ENCODE measurements at places on chromosomes 1 and 21.

DNA sequence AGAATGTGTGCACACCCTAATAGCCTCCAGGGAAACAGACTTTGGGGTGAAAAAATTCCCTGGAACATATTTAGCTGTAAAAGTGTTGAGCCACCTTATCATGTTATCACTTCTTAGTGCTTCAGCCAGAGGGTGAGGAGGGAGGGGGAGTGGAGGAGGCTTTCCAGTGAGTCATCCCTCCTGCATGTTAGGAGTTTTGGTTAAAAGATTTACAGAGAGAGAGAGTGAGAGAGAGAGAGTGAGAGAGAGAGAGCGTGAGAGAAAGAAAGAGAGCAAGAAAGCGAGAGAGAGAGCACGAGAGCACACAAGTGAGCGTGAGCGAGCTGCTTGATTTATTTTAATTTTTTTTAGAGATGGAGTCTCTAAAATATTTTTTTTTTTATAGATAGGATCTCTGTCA lies 13.5 kb upstream of the CACNA1E start:
- no peak for DNase-seq

- DNase-seq, result no peak
Observed at GRCh38 chr21:43917515-43918384, 52.7 kb downstream of the AGPAT3 start.

GRCh38 chr1:35120458-35121133 lies 41.4 kb downstream of the ZMYM1 start:
- DNase-seq, result no peak

GRCh38 chr1:24285231-24285630 lies 33.9 kb upstream of the GRHL3 start:
- DNase-seq, result no peak

DNA sequence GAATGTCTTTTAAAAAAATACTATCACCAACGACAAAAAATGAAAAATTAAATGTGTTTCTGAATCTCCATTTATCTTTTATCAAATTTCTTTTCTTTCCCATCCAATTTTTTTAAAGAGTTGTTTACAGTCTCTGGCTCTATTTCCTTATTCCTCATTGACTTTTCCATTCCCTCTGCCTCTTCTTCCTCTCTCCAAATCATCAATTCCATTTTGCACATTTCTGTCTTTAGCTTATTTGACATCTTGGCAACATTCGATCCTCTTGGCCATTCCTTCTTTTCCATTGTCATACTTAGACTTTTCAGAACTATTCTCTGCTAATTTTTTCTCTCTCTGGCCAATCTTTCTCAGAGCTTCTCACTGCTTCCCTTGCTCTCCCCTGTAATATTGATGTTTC lies 497.6 kb downstream of the PLPP3 start:
- DNase-seq, result no peak

- DNase-seq, result no peak
Observed at GRCh38 chr21:25509862-25510261, 97.4 kb downstream of the MRPL39 start.

DNA sequence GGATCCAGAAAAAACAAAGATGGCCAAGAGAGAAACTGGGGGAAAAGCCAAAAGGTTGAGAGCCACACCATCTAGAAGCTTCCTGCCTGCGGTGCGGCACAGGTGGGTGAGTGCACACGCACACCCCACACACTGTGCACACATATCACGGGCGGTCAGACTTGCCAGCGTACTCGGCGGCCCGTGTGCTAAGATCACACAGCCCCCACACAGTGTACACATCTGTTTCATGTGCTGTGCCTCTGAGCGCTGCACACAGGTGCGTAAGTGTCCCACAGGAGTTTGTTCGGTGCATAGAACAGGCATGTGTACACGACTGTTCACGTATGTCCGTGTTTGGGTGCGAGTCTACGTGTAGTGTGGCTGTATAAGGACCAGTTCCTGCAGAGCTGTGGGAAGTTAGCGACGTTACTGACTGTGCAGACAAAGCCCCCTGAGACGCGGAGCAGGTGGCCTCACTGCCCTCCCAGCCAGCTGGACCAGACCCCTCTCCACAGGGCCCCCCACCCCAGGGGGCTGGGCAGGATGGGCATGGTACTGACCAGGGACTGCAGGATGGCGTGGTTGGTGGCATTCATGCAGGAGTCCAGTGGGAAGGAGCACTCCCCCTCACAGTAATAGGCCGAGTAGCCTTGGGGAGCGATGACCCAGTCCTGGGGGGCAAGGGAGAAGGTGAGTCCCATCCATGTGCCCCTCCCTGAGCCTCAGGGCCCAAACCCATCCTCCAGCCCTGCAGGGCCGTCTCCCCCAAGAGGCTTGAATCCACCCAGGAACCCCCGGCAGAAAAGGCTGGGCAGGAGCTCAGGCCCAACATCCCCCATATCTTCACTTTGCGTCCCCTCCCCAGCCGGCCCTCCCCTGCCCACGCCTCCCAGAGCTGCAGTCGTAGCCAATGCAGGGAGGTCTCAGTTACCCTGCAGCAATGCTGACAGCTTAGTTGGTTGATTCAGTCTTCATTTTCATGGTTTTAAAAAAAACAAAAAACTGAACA lies 8.3 kb downstream of the OXCT2 start:
- DNase-seq, result no peak

DNA sequence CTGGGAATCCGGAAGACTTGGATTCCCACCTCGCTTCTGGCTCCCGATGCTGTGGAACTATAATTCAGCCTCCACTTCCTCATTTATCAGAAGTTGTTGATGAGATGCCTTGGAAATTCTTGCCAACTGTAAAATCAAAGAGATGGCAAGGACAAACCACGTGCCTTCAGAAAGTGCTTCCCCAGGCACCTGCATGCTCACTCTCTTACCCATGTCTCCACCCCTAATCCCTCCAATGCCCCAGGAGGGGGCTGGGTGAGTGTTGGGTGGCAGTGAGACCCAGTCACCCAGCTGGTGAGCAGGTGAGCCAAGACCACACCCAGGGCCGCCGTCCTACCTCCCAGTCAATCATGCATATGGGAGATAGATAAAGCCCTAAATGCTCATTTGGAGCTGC lies 160.8 kb downstream of the PSMG1 start:
- no peak for DNase-seq

DNA sequence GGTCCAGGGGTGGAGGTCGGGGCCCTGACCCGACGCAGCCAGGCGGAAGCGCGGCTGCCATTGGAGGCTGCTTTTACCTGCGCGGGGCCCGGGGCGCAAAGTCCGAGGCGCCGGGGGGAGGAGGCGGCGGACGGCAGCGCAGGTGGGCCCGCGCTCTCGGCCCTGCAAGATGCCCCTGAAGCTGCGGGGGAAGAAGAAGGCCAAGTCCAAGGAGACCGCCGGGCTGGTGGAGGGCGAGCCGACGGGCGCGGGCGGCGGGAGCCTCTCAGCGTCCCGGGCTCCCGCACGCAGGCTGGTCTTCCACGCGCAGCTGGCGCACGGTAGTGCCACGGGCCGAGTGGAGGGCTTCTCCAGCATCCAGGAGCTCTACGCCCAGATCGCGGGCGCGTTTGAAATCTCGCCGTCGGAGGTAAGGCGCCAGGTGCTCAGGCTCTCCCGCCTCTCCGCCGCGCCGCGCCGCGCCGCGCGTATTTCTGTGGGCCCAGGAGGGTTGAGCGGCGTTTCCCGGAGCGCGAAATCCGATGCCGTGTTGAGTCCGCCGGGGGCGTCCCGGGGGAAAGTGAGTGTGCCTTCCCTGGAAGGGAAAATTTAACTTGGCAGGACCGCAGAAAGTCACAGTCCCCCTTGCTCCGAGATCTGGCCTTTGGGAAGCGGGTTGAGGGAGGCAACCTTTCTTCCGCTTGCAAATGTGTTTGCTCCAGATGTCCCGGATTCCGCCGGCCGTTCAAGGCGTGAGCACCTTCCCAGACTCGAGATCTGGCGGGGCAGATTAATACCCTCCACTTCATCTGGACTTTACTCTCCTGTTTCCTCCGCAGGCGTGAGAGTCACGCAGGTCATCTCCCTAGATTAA lies at the start of gene GIPC2:
GIPC2 (plus strand) TSS at position 41 of the 853 bp plus-strand sequence; CDS start at position 170, 129 bp downstream.
- DNase-seq, result no peak

DNA sequence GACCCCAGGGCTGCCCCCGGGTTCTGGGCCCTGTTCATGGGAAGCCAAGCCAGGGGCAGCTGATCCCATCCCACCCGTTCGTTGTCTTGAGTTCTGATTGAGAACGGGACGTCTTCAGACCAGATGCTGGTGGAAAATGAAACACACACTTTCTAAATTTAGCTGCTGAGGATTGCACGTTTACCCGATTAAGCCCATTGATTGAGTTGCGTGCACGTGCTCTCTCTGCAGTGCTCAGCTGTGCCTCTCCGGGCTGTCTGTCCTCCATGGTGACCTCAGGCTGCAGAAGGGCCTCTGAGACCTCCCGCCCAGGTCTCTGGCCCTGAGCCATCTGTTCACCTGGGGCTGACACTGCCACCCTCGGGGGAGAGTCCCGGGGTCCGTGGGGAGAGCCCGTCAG lies 27.0 kb upstream of the PEX10 start:
- DNase-seq, result no peak

DNA sequence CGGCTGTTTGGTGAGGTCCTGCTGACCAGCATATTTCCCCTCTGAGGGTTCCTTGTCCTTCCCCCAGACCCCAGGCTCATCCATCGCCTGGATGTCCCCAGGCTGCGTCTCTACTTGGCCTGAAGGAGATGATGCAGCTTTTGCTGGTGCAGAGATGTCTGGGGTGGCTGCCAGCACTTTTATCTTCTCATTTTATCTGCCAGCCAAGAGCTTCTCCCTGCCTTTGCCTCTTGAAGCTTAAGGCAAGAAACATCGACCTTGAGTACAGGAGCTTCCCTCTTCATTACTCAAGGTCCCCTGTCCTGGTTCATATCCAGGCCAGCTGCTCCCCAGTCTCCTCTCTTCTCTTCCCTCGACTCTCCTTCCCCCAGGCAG lies 9.2 kb upstream of the H6PD start:
- DNase-seq, result no peak

DNA sequence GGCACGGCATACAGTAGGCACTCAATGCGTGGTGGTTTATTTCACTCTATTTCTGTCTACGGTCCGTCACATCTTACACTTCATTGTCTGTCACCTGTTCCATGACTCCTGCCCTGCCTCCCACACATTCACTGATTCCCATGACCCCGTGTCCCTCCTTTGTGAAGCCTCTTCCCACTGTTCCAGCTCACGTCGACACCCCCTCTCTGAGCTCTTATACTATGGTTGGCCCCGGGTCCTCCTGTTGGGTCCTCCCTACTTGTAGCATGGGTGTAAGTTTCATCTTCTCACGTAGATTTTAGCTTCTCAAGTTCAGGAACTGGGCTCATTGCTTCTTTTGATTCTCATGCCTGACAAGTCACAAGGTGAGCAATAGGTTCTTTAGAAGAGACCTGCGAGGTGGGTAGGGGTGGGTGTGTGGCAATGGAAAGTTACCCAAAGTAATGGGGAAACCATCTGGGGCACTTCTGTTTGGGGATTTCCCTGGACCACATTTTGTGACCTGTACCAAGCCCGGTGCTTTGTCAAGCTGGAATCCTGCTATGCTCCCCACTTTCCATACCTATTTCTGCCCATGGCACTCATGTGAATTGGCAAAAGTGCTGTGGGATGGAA lies 22.1 kb upstream of the IL10 start:
- DNase-seq, result no peak

GRCh38 chr1:156773607-156774006 lies 6.3 kb downstream of the PRCC start:
- no peak for DNase-seq

DNA sequence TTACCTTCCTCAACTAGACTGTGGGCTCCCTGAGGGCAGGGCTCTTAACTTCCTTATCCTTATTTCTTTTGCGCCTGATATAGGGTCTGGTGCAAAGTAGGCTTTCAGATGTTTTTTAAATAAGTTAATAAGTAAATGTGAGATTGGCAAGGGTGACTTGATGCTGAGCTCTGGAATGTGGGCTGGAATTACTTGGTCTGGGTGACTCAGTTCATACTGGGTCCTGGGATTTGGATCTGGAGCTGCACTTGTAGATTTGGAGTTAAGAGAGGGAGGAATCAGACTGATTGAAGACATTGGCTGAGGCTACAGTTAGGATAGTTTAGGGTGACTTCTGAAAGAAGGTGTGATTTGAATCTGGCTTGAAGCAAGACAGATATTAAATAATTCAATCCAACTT lies 190.9 kb downstream of the GIPC2 start:
- no peak for DNase-seq

DNA sequence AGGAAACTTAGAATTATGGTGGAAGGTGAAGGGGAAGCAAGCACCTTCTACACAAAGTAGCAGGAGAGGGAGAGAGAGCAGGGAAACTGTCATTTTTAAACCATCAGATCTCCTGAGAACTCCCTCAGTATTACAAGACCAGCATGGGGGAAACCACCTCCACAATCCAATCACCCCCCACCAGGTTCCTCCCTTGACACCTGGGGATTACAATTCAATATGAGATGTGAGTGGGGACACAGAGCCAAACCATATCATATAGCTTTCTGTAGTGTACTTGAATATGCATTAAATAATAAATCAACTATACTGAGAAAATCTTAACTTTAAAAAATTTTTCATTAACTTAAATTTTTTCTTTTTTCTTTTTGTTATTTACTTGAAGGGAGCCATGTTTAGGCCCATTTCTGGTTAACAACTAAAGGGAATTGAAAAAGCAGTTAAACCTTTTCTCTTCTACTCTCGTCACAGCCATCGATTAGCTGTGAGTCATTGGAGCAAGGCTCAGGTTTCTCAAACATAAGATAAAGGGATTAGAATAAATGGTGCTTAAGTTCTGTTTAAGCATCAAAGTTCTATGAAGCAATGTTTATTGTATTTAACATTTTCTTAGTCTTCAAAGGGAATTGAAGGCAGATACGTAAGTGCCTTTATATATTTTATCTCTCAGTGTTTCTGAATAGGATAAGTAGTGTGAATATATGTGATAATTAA lies 72.2 kb upstream of the DPT start:
- DNase-seq, result no peak

DNA sequence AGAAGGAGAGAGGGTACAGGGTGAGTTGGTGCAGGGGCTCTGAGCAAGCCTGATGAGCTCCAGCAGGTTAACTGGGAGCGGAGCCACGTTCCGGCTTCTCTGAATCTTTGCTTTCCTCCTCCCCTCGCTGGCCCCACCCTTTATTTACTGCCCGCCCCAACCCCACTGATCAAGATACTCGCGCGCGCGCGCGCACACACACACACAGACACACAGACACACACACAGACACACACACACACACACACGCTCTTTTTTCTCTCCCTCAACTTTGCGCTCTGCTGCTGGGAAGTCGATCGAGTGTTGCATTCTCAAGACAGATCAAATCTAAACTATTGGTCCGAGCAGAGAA lies at the start of gene GRIK1:
GRIK1 (minus strand) TSS at position 73 of the 352 bp plus-strand sequence.
- no peak for DNase-seq

DNA sequence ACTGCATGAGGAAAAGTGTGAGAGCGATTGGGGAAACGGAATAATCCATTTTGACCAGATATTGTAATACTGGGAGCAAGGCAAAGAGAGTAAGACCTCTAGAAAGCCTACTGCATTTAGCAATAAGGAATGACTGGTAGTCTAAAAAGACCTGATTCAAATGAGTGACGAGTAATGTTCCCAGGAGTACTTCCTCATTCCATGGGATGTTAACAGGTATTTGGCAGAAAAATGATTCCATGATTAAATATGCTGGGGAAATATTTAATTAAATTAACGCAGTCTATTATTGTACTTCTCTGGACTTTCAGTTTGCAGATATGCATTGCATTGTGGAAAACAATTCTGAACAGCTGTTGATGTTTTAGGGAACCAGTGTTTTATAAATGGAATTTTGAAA lies 105.5 kb downstream of the RPE65 start:
- no peak for DNase-seq

All from SJSA1 (cell line).